ENCODE measurements at places on chromosomes 13 and 19. TPM values are rescaled to one million over a fixed set of nuclear protein-coding genes. Genes with fewer than 3 reads are reported as not detected.

GPR42 gene
- not detected for polyA plus RNA-seq

LMO7 gene
- 24.0 TPM for polyA plus RNA-seq

HIPK4 gene
- 0.24 TPM for polyA plus RNA-seq

TMTC4 gene
- 10.7 TPM for polyA plus RNA-seq

SLC15A1 gene
- polyA plus RNA-seq, result not detected

CYP4F12 gene
- 6.3 TPM for polyA plus RNA-seq

TJP3 gene
- 1.5 TPM for polyA plus RNA-seq

IL17D gene
- polyA plus RNA-seq, result 0.67 TPM

ZNF627 gene
- polyA plus RNA-seq, result 4.5 TPM

ZNF665 gene
- polyA plus RNA-seq, result not detected

ALOX5AP gene
- 2.3 TPM for polyA plus RNA-seq

LGALS7B gene
- not detected for polyA plus RNA-seq

ADAMTS10 gene
- 39.0 TPM for polyA plus RNA-seq

DIRAS1 gene
- 4.3 TPM for polyA plus RNA-seq

RLN3 gene
- not detected for polyA plus RNA-seq

GPR12 gene
- not detected for polyA plus RNA-seq
